ENCODE measurements at places on chromosomes 13 and 19.

DNA sequence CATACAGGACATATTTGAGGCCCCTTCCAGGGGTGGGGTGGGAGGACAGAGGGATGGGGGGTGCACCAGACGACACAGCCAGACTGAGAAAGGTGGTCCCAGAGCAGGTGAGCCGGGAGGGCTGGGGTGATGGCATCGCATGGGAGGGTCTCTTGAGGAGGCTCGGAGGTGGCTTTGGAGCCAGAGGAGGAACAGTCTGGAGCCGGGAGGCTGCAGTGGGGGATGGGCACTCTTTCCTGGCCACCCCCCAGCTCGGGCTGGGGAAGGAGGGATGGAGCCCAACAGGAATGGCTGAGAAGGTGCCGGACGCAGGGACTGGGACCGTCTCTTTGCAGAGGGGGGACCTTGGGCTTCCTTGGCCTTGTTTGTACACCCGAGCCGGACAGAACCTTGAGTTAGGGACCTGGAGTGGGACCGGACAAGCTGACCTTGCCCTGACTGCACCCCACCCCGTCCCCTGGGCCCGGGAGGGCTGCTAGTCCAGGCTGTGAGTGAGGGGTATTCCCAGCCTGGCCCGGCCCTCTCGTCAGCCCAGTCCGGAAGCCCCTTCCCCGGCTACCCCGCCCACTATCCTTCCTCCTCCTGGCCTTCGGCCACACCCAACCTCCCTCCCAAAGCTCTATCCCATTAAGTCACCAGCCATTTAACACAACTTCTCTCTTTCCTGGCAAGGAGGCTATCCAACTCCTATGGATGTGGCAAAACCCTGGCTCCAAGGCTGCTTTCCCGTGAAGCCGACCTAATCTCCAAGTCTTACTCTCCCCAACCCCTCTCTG, 816 bp upstream of the TBXA2R start:
- DNase-seq: peak; percentile 90

- no peak for DNase-seq
Observed at GRCh38 chr19:35753634-35754369, 3.0 kb downstream of the HSPB6 start.

- no peak for DNase-seq
Observed at GRCh38 chr19:8304841-8305621, 3.1 kb downstream of the CD320 start.

DNA sequence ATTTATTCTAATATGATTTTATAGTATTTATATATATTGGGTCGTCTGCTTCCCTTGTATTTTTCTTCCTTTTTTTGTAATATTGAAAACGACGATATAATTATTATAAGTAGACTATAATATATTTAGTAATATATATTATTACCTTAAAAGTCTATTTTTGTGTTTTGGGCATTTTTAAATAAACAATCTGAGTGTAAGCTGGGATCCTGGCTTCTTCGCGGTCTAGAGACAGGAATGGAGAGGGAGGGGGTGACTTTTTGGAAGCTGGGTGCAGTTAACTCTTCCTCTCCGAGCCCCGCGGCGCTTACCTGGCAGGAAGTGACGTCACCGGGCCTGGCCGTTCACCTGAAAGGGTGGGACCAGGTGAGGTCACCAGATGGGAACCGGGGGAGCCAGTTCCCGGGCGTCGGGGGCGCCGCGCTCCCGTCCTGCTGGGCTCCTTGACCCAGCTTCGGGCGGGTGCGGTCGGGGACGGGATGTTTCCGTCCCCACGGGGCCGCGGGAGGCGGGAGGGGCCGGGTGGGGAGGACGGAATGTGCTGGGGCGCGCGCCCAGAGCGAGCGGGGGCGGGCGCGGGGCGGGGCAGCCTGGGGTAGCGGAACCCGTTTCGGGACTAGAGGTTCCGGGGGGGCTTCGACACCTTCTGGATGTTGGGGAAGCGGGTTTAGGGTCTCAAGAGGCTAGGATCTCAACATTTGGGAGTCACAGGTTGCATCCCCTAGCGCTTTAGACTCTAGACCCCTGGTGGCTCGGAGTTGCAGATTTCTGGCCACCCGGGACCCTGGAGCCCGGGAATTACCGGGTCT, 2.8 kb downstream of the ZFP36 start:
- DNase-seq: peak; percentile 75

DNA sequence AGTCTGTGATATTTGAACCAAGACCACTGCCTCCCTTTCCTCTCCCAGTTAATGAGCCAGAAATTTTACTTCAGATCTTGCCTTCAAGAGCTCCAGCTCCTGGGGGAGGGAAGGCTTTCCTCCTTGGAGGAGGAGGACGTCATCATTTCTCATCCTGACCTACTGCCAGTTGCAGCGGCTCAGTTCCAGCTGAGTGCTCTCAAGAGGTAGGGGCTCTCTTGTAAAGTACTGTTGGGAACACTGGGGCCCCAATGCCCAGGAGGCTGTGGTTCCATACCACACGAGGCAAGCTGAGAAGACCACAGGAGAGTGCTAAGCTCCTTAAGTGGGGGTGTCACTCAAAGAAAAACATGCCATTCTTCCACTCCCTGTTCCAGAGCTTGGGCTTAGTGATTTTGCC, 36.2 kb downstream of the METTL21C start:
- no peak for DNase-seq

GRCh38 chr19:29545866-29546582, 20.2 kb downstream of the VSTM2B start:
- DNase-seq: no peak

DNA sequence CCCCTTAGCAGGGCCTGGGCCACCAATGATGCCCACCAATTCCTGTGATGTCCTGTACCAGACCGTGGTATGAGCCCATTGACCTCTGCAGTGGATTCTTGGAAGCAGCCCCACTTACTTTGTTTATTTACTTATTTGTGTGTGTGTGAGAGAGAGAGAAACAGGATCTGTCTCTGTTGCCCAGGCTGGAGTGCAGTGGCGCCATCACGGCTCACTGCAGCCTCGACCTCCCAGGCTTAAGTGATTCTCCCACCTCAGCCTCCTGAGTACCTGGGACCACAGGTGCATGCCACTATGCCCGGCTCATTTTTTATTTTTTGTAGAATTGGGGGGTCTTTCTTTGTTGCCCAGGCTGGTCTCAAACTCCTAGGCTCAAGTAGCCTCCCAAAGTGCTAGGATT, 13.0 kb downstream of the MYO9B start:
- no peak for DNase-seq

DNA sequence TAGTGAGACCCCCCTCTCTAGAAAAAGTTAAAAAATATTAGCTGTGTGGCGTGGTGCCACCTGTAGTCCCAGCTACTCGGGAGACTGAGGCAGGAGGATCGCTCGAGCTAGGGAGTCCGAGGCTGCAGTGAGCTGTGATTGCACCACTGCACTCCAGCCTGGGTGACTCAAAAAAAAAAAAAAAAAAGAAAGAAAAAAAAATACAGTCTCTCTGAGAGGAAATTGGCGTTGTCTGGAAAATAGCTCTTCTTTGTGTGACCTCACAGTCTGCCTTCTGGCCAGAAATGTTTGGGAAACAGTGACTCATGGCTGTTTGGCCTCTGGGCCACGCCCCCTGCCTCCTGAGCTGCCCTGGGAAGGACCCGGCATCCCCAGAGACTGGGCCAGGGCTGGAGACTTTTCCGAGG, 10.7 kb downstream of the MARCHF2 start:
- DNase-seq: peak; percentile 82

DNA sequence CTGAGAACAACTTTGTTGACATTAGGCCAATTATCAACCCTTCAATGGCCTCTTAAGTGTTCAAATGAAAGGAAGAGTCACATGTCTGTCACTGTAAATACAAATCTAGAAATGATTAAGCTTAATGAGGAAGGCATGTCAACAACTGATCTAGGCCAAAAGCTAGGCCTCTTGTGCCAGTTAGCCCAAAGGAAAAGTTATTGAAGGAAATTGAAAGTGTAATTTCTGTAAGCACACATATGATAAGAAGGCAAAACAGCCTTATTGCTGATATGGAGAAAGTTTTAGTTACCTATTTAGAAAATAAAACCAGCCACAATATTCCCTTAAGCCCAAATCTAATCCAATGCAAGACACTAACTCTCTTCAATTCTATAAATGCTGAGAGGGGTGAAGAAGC, 604.7 kb downstream of the SLITRK6 start:
- DNase-seq: no peak

DNA sequence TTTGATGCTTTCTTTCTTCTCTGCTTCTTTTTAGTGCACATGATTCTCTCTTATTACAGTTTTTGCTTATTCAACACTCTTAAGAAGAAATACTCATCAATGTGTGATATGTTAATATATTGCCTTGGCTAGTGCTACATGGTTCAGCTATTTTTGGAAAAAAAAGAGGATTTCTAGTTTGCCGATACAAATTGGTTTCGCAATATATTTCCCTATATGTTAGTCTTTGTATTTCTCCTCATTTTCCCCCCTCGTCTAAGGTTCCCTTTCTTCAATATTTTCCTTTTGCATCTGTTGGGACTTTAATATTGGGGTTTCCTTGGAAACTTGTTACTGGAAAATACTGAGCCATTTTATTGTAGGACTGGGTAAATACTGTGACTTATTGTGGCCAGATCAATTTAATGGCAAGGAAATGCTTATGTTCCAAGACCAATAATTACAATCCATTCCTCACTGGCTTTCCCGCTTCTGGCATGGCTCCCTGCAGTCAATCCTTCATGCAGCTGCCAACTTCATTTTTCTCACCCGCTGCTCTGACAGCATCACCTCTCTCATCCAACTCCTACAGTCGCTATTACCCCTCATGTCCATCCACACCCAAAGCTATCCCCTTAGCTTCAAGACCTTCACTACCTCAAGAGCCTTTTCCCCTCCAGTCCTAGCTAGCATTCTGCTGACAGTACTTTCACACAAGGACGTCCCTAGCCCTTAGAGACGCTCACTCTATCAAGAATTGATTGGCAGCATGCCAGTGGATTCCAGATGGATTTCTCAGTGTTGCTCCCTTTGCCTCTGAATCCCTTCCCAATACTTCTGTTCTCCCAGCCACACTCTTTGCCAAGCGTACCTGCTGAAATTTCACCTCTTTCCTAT, 280.1 kb upstream of the TMTC4 start:
- no peak for DNase-seq

DNA sequence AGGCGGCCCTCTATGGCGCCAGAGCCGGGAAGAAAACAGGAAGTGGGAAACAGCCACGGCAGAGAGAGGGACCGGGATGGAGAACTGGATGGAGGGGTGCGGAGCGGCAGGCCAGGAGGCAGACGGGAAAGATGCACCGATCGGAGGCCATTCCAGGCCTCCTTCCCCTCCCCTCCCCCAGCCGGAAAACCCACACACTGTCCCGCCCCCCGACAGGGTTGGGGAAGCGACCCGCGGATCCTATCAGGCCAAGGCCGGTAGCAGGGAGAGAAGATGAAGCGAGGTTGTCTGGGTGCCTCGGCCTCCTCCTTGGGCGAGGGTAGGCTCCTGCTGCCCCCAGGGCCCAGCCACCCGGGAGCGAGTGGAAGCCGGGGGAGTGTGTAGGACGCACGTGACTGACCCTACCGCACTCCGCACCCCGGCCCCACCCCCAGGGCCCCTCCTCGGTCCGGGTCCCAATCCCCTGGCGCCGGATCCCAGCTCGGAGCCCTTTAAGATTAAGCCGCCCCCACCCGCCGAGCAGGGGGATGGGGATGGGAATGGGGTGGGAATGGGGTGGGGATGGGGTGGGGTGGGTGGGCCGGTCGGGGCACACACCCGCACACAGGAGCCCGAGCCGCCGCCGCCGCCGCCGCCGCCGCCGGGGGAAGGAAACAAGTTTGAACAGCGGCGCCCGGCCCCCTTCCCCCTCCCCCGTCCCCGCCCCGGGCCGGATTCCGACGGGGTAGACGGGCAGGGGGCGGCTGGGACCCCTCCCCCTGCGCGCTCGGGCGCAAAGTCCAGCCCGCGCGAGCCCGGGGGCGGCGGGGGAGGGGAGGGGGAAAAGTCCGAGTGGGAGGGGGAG, 1.5 kb downstream of the ERF start:
- DNase-seq: no peak

DNA sequence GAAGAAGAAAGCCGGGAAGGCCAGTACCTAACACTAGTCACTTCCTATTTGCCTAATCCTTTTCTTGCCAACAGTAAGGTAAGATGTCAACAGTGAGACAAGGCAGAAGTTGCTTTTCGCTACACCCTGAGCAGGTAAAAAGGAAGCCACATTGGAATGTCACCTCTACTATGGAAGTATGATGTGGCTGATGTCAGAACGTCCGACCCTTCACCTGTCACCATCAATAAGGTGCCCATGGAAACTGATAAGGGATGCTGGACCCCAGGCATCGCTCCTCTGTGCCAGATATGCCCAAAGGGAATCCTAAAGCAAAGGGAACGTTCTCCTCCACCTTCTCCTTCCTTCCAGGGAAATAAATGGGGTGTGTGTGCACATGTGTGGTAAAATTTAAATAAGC, 34.3 kb downstream of the COL4A1 start:
- no peak for DNase-seq

DNA sequence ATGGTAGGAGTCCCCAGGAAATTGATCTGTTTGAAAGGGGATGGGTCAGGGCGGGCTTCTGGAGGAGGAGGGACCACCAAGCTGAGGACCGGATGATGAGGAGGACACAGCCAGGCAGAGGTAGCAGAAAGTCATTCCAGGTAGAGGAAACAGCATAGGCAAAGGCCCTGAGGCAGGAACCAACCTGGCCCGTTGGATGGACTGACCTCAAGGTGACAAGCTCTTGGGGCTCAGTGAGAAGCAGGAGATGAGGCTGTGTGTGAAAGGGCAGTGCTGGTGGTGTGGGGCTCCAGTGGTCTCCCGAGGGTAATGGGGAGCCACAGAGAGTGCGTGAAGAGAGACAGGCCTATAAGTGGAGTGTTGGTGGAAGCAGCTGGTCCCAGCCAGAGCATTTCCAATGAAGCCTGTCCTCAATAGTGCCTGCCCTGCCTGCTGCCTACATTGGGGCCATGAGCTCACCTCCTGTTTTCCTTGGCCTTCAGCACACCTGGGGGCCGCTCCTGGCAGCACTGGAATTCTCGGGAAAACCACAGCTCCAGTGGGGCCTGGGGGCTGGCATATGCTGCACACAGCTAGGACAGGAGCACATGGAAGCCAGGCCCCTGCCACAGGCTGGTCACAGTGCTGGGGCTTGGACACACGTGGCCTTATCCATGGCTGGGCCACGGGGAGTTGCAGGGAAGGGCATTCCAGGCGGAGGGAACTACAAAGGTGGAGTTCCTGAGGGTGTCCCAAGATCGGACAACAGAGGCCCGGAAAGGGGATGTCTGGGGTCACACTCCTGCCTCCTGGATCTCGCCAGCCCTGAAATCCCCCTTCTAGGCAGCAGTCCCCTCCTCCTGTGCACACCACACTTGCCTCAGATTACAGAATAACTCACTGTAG, 2.3 kb upstream of the COMP start:
- DNase-seq: no peak

DNA sequence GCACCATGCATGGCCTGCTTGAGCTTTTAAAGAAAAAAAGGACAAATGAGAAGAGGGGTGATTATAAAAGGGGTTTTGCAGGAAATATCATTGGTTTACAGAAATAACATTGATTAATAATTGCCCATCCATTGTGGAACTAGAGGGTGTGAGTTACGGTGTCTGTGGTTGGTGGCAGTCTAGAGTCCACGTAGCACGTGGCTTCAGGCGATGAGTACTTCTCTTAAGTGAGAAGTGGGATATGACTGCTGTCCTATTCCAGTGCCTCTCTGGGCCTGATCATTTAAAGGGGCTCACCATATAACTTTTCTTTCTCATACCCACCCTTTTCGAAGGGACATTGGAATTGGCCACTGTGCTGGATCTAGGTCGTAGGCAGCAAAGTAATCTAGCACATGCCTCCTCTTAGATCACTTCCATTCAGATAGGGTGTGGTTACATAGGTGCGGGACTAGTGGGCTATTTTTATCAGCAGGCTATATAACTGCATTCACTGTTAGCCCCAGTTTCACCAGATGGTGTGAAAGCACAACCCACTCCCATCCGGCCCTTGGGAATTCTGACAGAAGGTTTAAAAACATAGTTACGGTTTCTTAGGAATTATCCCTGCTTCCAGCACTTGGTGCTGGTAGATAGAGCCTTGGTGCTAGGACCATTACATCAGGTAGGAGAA, 19.9 kb downstream of the PPP5C start:
- no peak for DNase-seq
